ENCODE measurements at places on chromosomes 1 and 21.
A peak's percentile ranks its signal among the peaks of the same experiment; 100 is the strongest.

- DNase-seq, result no peak
These were observed 2.4 kb upstream of the USP33 start for GRCh38 chr1:77762072-77762476.

DNA sequence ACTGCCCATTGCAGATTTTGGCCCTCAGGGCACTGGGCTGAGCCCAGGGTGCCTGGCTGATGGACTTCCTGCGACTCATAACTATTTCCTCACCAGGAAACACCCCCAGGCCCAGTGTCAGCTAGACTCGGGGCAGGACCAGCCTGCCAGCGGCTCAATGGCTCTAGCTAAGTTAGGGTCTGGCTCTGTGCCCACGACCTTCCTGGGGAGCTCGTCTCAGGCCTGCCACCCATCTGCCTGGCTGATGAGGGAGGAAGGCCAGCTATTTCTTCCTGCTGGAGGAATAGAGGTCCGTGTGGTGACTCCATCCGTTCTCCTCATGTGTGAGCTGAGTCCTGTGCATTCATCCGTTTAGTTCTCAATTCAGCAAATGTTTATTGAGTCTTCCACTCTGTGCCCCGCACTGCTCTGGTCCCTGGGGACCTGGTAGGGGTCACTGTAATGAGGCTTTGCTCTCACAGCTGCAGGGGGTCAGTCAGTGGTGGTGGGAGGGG lies 44.5 kb downstream of the KIRREL1 start:
- no peak for DNase-seq

- no peak for DNase-seq
These were observed 173.6 kb upstream of the KCTD3 start for GRCh38 chr1:215393476-215393875.

DNA sequence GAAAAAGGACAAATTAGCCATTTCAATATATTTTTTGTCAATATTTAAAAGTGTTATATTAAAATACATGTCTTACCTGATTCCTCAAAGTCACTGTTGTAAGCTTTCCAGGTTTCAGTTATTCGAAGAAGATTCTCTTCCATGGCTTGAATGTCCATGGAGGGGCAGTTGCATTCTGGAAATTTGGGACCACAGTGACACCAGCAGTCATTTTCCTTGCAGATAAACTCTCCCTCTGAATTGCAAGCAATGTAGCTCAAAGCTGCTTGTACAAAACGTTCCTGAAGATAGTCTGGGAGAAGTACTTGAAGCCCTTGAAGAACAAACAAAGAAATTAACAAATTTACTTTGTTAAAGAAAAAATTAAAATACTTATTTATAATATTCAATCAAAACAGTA lies 251.7 kb downstream of the BRINP3 start:
- no peak for DNase-seq

GRCh38 chr1:147541672-147542568 lies 619 bp downstream of the BCL9 start:
- DNase-seq, result peak; percentile 82

- DNase-seq, result no peak
These were observed 24.6 kb upstream of the SLC35F3 start for GRCh38 chr1:233879841-233880240.

DNA sequence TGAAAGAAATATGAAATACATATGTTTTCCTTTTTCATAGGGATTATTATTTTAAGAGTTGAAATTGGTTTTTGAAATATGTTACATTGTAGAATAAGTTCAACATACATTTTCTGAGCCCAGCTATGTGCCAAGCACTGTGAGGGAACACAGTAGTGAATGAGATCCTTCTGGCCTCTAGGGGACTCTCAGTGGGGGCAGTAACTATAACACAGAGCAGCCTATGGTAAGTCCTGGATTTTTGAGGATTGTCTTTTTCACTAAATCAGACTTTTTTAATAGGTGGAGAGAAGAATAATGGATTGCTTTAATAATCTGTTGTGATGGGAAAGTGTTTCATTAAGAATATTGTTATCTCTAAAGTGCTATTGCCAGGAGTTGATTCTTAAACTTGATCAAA lies 2.4 kb downstream of the DNAJC6 start:
- DNase-seq, result no peak

DNA sequence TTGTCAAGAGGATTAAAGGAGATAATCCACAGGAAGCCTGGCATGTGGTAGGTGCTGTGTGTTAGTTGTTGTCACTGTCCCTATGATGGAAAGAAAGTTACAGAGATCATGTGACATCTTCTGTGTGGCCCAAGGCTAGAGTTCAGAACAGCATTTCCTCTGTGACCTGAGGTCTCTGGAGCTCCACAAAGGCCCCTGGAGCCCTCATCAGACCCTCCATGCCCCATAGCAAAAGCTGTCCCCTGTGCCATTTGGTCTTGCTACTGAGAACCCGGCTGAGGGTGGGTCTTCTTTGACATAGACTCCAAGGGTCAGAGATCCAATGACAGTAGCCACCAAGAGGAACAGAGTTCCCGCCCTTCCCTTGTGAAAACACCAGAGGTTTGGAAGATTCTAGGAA lies 8.1 kb downstream of the CELA2B start:
- DNase-seq, result no peak

DNA sequence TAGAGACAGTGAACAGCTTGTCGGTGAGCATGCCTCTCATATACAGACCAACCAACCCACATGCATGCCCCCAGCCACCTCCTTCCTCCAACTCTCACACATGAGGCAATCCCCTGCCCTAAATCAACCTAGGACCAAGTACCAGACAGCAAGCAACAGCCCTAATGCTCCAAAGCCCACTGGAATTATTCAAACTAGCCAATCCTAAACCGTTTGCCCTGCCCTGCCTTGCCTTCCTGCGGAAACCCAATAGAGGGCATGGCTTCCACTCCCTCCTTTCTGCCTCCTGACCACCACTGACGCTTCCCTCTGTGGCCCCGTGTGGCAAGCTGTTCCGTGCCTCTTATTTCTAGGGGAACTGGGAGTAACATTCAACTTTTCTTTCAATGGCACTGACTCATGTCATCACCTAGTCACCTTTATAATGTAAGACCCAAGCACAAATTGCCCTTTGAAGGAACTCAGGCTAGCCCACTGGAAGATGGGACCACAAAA lies 129.3 kb upstream of the GJB5 start:
- no peak for DNase-seq

- DNase-seq, result no peak
These were observed 68.6 kb upstream of the RGL1 start for GRCh38 chr1:183736343-183736742.

DNA sequence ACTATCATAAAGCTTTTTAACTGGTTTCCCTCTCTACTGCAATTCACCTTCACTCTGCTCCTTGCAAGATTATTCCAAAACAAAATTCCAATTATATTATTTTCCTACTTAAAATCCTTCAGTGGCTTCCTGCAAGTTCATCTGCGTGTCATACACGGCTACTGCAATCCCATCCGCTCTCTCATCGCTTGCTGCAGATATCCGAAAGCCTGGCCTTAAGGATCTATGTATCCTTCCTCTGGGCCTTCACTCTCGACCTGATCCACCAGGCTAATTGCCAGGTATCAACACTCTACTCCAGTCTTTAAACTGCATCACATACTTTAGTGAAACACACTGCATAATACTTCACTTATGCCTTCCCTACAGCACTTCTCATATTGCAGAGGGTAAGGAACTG lies 44.0 kb downstream of the VAV3 start:
- DNase-seq, result no peak

DNA sequence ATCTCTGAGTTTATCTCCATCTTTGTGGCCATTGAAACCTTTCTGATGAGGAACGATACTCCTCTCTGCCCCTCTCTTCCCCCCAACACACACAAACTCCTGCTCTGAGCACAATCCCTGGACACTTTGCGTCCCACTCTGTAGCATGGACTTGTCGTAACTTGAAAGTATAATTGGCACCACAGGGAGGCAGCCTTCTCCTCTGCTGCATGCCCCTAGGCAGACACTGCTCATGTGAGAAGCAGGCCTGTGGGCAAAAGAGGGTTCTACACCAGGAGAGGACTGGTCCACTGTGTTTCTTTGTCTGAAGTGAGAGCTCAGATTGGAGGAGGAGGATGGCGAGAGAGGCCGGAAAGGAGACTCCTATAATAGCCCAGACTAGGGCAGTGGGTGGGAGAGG lies 3.8 kb upstream of the PARS2 start:
- no peak for DNase-seq

GRCh38 chr21:33254766-33255165 lies 11.4 kb upstream of the IL10RB start:
- peak; percentile 19 for DNase-seq

DNA sequence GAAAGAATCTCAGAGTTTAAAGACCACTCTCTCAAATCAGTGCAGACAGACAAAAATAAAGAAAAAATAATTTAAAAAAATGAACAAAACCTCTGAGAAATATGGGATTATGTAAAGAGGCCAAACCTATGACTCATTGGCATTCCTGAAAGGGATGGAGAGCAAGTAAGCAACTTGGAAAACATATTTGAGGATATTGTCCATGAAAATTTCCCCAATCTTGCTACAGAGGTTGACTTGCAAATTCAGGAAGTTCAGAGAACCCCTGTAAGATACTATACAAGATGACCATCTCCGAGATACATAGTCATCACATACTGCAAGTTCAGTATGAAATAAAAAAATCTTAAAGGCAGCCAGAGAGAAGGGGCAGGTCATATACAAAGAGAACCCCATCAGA lies 43.7 kb upstream of the IVNS1ABP start:
- DNase-seq, result no peak

DNA sequence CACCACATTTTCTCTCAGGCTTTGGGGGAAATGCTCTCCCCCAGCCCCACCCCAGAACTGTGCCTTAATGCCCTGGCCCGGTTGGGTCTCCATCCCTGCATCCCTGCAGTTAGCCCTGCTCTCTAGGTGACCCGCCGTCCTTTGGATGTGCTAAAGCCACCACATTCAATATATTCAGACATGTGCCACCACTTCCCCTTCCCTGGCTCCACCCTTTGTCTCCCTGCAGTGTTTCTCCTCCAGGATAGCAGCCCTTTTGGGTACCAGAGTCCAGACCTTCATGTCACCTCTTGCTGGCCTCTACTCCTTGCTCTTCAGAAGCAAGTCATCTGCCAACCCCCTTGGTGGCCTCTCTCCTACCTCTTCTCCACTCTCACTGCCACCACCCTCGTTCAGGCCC lies 41.8 kb downstream of the RUNX1 start:
- DNase-seq, result peak; percentile 13

DNA sequence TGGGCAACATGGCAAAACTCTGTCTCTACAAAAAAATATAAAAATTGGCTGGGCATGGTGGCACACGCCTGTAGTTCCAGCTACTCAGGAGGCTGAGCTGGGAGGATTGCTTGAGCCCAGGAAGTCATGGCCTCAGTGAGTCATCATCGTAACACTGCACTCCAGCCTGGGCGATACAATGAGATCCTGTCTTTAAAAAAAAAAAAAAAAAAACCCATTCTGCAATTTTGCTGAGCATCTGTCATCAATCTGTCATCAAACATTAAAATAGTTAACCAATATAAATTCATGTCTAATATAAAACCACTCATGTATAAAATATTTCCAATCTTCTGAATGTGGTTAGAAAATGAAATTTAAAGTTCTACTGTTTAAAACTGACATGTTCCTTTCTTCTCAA lies 56.9 kb downstream of the LPAR3 start:
- DNase-seq, result no peak

- no peak for DNase-seq
These were observed 4.7 kb downstream of the MAP1LC3C start for GRCh38 chr1:241994171-241994570.

- no peak for DNase-seq
These were observed 10.7 kb downstream of the MYSM1 start for GRCh38 chr1:58689167-58689566.

DNA sequence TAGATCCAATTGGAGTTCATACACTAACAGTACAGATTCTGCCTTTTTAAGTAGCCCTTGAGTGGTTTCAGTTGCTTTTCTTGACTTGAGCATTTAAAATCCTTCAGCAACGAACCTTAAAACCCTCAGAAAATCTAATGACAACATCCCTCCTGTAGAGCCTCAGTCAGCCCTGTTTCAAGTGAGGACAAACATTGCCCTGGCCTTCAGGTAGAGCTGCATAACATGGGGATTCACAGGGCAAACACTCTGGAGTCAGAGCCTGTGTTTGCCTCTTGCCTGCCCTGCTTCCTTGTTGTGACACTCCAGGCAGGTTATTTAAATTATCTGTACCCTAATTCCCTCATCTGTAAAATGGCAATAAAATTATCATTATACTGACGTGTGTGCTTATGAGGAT lies 96.1 kb upstream of the KCNA3 start:
- no peak for DNase-seq

DNA sequence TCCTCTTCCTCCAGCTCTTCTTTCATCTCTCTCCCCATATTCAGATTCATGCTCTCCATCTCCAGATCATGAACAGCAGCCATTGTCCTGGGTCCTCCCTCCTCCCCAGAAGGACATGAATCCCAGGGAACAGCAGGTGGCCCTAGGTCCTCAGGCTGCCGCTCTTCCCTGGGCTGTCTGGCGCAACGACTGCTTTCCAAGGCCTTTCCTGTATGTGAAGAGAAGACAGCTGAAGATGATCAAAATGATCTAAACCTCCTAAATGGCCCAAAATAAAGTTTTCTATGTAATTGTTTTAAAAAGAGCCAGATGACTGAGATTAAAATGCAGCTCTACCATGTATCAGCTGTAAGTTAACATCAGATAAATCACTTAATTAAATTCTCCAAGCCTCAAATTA lies 22.5 kb downstream of the RHBDL2 start:
- DNase-seq, result no peak

GRCh38 chr1:61162520-61163258 lies 80.3 kb downstream of the NFIA start:
- DNase-seq, result no peak

GRCh38 chr1:14909273-14909672 lies 244.3 kb upstream of the TMEM51 start:
- DNase-seq, result no peak

GRCh38 chr1:228161362-228161761 lies 4.2 kb upstream of the IBA57 start:
- no peak for DNase-seq

- no peak for DNase-seq
These were observed 552.6 kb downstream of the MRPL39 start for GRCh38 chr21:25054689-25055088.

GRCh38 chr1:920521-920920 lies 3.2 kb upstream of the SAMD11 start:
- no peak for DNase-seq

- DNase-seq, result no peak
These were observed 133.1 kb downstream of the AJAP1 start for GRCh38 chr1:4787551-4787950.

DNA sequence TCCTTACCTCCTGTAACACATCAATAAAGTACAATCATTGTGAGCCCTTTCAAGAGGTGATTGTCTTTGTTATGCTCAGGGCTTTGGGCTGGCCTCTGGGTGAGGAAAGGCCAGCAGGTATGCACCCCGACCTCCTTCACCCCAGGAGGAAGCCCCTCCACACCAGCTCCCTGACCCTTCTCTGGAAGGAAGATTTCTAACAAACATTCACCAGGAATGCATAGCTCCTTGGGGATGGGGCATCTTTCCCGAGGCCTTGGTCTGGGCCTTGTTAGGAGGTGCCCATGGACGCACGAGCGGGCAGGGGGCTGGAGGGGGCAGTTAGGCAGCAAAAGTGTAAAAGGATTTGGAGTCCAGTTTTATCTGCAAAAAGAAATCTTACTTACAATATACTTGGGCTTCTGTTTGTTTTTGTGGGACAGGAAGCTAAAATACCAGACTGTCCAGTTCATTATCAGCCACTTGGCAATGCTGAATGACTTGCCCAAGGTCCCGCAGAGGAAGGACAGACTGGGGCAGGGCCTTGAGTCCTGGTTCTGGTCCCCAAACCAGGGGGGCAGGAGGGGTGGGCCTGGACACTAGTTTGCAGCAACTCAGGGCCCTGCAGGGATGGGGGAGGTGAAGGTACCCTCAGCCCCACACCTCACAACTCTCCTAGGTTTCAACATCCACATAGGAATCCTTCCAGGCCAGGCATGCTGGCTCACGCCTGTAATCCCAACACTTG lies 10.1 kb downstream of the ZC3H12A start:
- no peak for DNase-seq
